NT2/D1 (cell line): ENCODE measurements at places on chromosomes 6 and 20.

DNA sequence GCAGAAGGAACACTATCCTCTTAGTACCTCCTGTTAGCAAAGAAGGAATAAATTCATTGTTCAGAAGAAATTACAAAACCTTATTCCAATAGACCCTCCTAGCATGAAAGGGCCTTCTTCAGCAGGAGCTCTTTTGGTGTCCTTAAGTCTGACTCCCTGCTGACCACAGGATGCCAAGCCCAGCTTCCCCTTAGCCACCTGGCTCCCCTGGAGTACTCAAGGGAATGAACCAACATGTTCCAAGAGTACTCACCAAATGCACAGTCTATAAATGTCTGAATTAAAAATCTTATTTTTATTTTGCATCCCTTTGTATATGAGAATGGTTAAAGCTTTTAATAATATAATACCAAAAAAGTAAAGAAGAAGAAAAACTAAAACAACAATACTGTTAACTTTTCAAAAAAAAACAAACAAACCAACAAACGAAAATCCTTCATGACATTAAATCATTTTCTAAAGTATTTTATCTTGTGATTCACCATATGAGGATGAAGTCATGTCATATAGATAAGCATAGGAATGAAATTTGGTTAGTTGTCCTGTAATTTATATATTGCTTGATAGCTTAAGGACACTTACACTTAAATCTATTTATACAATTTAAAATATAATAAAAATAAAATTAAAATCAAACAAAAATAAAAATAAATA lies 1355.1 kb downstream of the HACE1 start:
- DNase-seq, result no peak

DNA sequence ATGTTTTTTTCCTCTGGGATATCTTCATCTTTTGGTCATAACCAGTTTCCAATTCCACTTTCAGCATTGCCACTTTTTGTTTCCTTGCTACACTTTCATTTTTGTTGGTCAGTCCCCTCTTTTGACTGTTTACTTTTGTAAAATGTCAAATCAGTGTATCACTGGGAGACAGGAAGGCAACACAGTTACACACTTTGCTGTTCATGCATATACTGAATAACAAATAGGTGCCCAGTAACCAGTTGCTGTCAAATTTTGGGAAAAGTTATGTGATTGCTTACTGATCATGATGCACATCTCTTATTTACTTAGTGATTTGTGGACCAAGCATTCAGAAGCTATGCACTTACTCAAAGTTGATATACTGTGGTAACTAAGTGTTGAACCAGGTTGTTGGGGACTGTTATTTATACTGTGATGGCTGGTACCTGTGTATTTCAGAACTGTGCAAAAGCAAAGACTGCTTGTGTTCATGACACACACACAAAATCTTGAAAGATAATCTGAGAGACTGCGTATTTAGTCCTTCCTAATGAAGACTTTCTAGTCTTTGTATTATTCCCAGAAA lies 41.0 kb downstream of the ZNF292 start:
- DNase-seq, result no peak

GRCh38 chr6:150632785-150633485 lies 33.2 kb downstream of the PLEKHG1 start:
- no peak for DNase-seq

DNA sequence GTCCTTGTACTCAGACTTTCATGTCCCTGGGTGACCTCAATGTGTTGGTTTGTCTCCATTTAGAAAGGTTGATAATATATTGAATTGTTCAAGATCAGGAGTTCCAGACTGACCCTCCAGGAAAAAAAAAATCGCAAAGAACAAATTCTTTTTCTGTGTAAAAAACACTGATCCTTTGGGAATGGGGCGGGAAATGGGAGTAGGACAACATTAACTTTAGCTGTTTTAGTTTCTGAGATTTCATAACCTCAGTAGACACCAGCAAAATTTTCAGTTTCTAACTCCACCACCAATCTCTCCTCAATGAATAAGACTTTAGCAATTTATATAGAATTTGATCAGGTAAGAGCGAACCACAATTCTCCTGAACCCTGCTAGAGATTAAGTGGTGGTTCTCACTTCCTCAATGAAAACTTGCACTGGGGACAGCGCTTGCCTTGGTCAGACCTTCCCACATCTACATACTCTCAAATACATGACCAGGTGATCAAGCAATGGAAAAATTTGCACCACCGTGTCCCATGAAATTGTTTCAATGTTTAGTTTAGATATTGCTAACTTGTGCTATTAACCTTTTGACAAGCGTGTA lies 231.2 kb upstream of the PLN start:
- no peak for DNase-seq

DNA sequence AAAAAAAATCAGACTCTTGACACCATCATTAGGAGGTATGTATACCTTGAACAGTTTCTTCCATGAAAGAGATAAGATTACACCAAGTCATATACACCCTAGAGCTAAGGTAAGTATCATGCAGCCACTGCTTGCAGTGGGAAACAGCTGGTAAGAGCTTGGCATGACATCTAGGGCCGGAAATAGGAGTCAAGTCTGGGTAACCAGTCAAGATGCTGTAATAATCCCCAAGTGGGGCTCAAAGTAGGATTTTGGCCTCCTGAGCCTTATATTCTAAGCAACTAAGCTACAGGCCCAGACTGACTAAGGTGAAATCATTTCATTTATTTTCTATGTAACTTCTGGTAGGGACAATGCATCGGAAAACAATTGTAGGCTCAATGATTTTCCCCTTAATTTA lies 23.9 kb downstream of the TRERF1 start:
- no peak for DNase-seq

DNA sequence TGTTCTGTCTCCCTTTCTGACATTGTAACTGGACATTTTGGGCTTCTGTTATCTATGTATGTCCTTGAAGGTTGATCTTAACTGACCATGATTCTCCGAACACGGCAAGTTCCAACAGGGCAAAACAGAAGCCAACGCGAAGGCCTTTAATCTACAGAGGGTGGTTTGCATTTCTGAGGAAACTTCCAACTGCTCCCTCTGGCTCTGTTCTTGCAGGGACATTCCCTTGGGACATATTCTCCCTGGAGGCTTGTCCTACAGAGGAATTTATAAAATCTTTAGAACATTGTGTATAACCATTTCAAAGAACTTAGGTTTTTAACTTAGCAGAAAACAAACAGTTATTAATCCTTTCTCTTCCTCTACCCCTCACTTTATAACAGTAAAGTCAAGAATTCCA lies 189.0 kb upstream of the CDYL start:
- DNase-seq, result no peak

GRCh38 chr20:18694071-18694470 lies 106.2 kb downstream of the DTD1 start:
- DNase-seq, result no peak

DNA sequence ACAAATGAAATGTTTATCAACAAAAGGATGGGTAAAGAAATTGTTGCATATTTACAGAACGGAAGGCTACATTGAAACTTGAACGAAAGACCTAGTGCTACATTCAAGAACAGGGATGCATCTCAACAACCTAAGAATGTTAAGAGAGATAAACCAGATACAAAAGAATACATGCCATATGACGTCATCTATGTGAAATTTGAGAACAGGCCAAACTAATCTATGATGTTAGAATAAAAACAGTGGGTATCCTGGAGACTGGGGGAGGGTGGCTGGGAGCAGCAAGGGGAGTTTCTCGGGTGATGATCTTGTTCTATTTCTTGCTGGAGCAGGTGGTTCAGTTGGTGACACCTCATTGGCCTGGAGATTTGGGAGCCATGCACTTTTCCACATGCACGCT lies 81.5 kb downstream of the SULF2 start:
- DNase-seq, result no peak

DNA sequence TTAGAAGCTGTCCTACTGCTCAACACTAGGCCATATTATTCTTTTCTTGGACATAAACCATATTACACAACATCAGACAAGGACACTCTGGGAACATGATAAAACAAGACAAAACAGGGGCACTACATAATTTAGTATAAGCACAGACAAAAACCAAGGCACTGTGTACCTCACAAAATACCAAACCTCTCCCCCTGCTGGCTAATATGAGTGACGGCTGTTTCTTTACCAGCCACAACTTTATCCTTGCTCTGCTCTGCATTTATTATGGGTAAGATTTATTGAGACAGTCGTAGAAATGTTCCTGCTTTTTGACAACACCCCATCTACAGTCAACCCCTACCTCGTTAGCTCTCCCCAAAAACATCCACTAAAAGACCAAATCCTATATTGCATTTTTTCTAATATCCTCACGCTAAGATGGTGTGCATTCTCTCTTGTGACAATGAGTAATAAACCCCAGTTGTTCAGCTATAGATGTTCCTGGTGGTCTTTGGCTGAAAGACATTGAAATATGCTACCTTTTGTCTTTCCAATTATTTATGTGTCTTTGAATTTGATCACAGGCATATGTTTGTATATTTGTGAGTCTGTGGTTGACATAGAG lies 23.8 kb upstream of the POLR1H start:
- DNase-seq, result no peak

- no peak for DNase-seq
Observed at GRCh38 chr6:18976966-18977365, 589.8 kb downstream of the RNF144B start.

- no peak for DNase-seq
Observed at GRCh38 chr6:128403618-128404444, 116.6 kb downstream of the PTPRK start.

DNA sequence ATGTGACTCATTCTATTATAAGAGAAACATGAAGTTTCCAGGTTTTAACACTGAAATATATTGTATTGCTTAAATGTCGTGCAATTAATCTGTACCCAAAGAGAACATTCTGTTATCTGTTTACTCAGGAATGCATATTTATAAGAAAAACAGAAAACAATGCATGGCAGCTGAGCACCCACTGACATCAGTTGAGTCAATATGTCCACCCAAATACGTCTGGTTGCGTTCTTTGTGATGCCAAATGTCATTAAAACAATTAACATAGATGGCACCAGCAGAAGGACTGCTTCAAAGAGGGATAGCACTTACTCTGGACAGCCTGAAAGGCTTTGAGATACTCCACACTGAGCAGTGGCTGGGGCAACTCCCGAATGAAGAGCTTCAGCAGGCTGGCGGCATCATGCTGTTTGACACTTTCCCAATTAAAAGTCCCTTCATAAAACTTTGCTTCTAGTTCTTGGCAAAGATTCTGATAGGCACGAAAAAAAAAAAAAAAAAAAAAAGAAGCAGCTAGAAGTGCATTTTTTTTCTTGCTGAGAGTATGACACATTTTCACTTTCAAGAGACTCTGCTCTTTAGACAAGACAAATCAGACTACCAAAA lies 102.3 kb downstream of the ARHGAP18 start:
- DNase-seq, result no peak

DNA sequence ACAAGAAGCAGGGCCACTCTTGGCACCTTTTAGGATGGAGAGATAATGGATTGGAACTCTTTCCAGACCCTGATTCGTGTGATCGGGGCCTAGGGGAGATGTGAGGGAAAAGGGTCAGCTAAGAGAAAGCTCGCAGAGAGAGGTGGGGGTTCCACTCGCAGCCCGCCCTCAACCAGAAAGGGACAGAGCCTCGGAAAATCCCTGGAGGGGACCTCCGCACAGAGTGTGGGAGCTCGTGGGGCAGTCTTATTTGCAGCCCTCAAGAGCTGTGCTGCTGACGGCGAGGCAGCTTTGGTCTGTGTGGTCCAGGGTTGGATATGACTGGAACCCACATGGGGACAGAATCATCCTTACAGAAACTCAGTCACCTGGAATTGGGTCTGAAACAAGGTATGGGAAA lies 184.3 kb upstream of the PMEPA1 start:
- DNase-seq, result no peak

DNA sequence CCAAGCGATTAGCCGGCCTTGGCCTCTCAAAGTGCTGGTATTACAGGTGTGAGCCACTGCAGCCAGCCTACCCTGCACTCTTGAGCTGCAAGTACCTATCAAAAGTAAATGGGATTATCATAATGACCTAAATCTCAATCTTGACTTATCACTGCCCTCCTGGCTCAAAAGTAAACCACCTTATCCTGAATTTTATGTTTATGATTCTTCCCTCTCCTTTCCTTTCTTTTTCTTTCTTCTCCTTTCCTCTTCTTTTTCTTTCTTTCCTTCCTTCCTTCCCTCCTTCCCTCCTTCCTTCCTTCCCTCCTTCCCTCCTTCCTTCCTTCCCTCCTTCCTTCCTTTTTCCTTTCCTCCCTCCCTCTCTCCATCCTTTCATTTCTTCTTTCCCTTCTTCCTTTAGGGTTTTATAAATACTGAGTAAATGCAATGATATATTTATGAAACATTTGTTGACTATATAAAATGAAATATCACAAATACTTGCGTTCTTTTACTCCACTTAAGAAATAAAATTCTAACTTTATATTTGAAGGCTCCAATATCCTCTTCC lies 21.0 kb downstream of the SPATS1 start:
- no peak for DNase-seq

DNA sequence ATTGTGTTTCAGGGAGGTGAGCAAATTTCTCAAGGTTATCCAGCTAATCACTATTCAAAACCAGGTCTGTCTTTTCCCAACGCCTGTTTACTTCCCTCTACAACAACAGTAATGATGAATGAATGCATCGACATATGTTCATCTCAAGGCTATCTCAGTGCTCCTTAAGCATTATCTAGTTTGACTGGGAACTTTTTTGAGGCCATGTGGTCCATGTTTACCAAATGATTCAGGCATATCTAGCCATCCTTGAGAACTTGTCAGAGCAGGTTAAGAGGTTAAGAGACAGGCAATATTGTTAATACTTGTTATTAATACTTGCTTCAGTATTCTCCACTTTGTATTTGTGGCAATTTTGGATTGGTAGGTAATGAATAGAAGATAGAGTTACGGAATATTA lies 1038.4 kb upstream of the FLRT3 start:
- no peak for DNase-seq

DNA sequence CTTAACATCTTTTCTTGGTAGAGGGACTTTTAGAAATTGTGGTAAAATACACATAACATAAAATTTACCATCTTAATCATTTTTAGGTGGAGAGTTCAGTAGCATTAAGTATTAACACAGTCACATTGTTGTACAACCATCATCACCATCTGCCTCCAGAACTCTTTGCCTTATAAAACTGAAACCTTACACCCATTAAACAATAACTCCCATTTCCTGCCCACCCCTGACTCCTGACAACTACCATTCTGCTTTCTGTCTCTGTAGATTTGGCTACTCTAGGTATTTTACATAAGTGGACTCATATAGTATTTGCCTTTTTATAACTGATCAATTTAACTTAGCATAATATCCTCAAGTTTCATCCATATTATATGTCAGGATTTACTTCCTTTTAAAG lies 88.7 kb downstream of the ZHX3 start:
- no peak for DNase-seq

DNA sequence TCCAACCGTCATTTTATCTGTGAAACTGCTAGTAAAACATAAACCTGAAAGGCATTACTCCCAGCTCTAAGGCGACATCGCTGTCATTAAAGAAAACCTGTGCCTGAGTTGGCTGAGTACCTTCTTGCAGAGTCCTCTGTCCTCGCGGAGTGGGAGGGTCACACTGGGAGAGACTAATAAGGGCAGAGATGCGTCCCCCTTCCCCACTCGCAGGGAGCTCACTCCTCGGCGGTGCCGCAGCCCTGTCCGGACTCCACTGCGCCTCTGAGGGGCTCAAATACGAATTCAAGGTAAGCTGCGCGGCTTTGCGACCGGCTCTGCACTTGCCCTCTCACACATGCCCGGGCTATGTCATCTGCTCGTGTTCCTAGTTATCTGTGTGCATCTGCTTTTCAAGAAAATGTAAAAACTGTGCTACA lies at the start of gene COL19A1:
TSS of gene COL19A1 (plus strand) at position 206 of the 419 bp plus-strand sequence. CDS start 13,012 bp downstream, outside the sequence.
- peak; percentile 3 for DNase-seq

GRCh38 chr20:45359406-45360148 lies 3.4 kb upstream of the SYS1 start:
- DNase-seq, result no peak
